H9 (cell line): ENCODE measurements at places on chromosomes 12 and 14.

- no peak for DNase-seq
These were observed 5.7 kb upstream of the PLEK2 start for GRCh38 chr14:67417633-67418032.

DNA sequence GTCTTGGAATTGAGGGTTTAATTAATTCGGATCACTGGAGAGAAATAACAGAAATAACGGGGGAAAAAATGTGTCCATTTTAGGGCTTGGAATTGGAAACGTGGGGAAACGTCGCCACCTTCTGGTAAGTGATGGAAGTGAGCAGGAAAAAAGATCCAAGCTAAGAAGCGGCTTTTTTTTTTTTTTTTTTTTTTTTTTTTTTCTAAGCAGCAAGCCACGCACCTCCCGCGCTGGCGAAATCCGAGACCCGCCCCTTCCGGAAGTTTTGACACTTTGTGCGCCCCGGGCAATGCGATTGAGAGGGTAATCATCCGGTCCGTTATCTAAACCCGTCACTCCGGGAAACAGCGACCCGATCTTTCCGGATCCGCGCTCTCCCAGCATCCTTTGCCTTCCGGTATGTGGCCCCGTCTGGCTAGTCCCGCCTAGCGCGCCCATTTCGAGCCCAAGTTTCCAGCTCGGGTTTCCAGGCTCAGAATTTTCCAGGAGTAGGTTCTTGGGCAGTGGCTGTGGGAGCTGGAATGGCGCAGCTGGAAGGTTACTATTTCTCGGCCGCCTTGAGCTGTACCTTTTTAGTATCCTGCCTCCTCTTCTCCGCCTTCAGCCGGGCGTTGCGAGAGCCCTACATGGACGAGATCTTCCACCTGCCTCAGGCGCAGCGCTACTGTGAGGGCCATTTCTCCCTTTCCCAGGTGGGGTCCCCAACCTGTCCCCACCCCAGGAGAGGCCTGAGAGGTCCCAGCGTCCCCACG lies at the start of gene ALG10:
ALG10 (plus strand) TSS at position 418 of the 752 bp plus-strand sequence; CDS start at position 522, 104 bp downstream.
- peak; percentile 97 for DNase-seq

- DNase-seq, result no peak
These were observed 234.2 kb upstream of the ARHGAP5 start for GRCh38 chr14:31842899-31843298.

- peak; percentile 80 for DNase-seq
These were observed 568 bp downstream of the PPM1A start for GRCh38 chr14:60249321-60250256.

DNA sequence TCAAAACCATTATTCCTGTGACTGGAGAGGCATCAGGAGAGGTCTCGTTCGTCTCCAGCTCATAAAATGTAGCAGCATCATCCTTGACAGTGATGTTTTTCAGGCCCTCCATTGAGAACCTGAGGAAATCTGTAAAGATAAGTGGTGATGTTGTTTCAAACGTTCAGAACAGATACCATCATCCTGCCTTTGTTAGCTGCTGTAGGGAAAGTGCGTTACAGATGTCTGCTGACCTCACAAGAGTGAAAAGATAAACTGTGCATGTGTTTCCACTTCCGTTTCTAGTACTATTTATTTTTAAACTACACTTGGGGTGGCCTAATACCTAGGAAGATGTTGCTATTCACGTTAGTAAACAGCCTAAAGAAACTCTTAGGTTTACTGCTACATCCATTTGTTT lies 28.4 kb downstream of the BCL2L14 start:
- no peak for DNase-seq

DNA sequence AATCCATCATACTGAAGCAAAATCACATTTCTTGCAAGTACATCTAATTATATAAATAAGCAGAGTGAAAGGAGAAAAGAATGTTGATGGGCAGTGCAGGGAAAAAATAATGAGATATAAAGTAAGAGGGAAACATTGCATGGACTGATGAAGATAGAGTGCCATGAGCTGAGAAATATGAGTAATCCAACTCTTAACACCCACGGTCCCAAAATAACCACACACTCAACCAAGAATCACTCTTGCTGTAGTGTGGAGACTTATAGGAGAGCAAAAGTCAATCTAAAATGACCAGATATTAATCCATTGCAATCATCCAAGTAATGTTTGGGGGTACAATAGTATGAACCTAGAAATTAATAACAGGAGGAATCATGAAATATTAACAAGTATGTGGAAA lies 40.2 kb downstream of the MYF5 start:
- DNase-seq, result no peak

DNA sequence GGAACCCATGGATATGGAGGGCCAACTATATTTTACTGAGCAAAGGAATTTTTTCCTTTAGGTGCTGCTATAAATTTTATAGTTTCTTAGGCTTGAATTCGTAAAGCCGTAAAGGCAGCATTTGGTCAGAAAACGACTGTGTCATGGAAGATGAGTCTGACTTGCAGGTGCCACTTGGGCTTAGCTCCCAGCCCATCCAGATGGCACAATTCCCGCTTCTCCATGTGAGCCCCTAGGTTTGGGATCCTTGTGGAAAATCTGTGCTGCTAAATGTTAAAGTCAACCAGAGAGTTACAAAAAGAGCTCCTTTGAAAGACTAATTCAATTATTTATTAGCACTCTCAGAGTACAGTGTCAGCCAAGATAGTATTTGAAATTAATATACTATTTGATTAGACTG lies 120.1 kb upstream of the NPAS3 start:
- no peak for DNase-seq

DNA sequence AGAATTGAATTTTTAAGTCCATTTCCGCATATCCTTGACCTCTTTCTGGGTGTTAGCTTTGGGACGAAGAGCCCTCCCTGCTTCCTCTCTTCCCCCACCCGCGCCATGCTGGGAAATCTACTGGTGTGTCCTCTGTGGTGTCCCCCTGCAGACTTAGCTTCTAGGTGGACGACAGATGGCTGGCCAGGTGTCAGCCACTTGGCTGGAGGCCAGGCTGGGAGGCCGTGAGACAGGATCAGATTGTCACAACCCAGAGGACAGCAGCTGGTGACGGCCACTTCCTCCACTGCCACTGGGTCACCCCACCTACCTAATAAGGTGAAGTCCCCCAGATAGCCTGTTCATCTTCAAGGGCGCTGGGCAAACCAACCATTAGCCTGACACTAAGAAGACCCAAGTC lies 13.3 kb upstream of the DTX1 start:
- DNase-seq, result no peak

GRCh38 chr14:44833376-44834060 lies 128.2 kb downstream of the KLHL28 start:
- DNase-seq, result no peak

GRCh38 chr12:106598003-106598402 lies 15.2 kb downstream of the RFX4 start:
- DNase-seq, result no peak

DNA sequence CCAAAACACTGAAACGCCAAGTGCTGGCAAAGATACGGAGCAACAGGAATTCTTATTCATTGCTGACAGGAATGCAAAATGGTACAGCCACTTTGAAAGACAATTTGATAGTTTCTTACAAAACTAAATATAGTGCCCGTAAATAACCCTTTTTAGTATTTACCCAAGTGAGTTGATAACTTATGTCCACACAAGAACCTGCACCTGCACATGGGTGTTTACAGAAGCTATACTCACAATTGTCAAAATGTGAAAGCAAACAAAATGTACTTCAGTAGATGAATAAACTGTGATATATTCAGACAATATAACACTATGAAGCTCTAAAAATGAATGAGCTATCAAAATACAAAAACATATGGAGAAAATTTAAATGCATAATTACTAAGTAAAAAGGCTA lies 86.6 kb downstream of the ATXN7L3B start:
- DNase-seq, result no peak

GRCh38 chr12:110545812-110546211 lies 37.3 kb downstream of the PPTC7 start:
- no peak for DNase-seq

- DNase-seq, result no peak
These were observed 33.2 kb upstream of the PRKAB1 start for GRCh38 chr12:119634743-119635142.

- DNase-seq, result no peak
These were observed 103.5 kb downstream of the MED13L start for GRCh38 chr12:116174006-116174405.

GRCh38 chr12:26114720-26115401 lies 10.0 kb downstream of the BHLHE41 start:
- DNase-seq, result no peak

DNA sequence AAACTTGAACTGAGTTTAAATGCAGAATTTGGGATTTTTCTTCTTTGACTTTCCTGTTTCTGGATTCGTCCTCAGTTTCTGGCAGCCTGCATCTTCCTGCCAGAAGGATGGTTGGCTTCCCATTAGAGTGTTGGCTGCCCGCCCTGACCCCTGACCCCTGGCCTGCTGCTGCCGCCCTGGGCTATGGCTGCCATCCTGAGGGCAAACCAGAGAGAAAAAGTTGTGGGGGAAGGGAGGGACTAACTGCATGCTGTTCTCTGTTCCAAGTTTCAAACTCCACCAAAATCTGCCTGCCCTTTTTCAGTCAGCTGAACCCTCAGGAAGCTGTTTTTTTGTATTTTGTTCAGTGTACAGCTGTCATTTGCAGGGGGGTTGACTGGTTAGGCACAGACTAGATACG lies 48.4 kb downstream of the FNTB start:
- DNase-seq, result no peak

GRCh38 chr12:45986641-45987339 lies 3.6 kb downstream of the SCAF11 start:
- DNase-seq, result no peak

GRCh38 chr14:97975216-97975615 lies 1178.0 kb downstream of the VRK1 start:
- DNase-seq, result no peak

- DNase-seq, result no peak
These were observed 943.5 kb downstream of the BCL11B start for GRCh38 chr14:98328496-98328895.

GRCh38 chr14:25111061-25111601 lies 61.2 kb upstream of the STXBP6 start:
- DNase-seq, result no peak
